ENCODE measurements at places on chromosomes 13 and 19. TPM values are rescaled to one million over a fixed set of nuclear protein-coding genes. Genes with fewer than 3 reads are reported as not detected.

UBXN6 gene
- 39.5 TPM for total RNA-seq

DNA sequence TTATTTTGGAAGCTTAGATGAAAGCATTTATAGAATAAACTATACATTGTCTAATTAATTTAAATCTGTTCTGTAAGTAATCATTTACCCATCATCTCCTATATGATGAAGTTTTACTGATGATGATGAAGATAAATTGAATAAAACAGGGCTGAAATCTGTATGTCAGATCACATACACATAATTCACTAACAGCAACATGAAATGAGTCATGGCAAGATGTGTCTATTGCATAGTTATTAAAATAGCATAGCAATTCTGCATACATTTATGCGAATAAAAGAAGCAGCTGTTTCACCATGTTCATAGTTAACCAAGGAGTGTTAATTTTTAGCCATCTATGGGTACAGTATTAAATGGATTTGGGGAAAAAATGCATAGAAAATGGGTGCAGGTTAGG lies 424.9 kb downstream of the LIG4 start:
- no peak for DNase-seq
- no peak overlapping the region for H3K27ac ChIP-seq
- no peaks in the 10 kb centered on the region for H3K4me1 ChIP-seq

DNA sequence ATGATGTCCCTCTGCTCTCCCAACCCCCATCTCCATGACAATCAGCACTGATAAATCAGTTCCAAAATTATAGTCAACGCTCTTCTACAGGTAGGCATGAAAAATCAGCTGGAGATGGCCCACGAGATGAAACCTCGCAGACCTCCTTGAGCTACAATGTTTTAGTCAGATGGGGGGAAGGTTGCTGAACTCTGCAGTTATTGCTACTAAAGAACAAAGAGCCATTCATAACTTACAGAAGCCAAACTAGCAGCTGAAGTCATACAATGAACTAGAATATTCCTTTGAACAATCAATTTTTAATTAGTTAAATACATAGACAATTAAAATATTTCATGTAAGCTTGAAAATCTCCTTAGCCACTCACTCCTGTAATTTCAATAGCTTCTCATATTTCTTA lies 179.2 kb downstream of the NHLRC3 start:
- peaks cover 11% of the 10 kb centered on the region for H3K36me3 ChIP-seq
- H3K27me3 ChIP-seq = no peaks in the 10 kb centered on the region
- no peak overlapping the region for H3K4me3 ChIP-seq
- H3K4me1 ChIP-seq = peaks cover 11% of the 10 kb centered on the region

RNF6 gene
- total RNA-seq = 25.5 TPM

GRCh38 chr13:44739120-44739519 lies 163.0 kb upstream of the TSC22D1 start:
- H3K27me3 ChIP-seq = no peaks in the 10 kb centered on the region
- no peak overlapping the region for H3K4me3 ChIP-seq
- H3K27ac ChIP-seq = no peak overlapping the region
- peaks cover 4% of the 10 kb centered on the region for H3K4me1 ChIP-seq
- DNase-seq = no peak

- no peak for DNase-seq
- H3K4me3 ChIP-seq = no peak overlapping the region
- H3K27ac ChIP-seq = no peak overlapping the region
- H3K36me3 ChIP-seq = no peaks in the 10 kb centered on the region
- no peaks in the 10 kb centered on the region for H3K4me1 ChIP-seq
Observed at GRCh38 chr13:81446441-81446840, 1105.5 kb upstream of the SPRY2 start.

DNA sequence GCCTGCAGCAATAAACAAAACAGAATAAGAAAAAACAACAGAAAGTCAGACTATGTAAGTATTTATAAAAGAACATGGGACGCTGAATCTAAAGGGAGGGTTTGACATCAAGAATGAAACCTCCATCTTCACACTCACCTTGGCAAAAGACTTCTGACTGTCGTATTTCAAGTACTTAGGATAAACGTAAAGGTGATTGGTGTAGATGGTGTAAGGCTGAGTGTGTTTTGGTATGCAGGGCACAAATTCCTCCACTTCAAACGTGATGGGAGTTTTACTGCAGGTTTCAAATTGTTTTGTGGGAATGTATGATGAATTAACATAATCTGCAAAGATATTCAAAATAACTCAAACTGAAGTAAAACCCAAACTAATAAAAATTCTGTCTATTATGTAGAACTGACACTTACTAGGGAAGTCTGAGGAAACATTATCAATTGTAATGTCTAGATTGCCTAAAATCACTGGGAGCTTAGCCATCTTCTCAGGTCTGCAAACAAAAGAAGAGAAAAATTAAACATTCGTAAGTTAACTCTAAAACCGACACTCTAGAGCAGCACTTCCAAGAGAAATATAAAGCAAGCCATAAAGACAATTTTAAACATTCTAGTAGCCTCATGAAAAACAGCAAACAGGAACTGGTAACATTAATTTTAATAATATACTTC lies 89.5 kb downstream of the DOCK9 start:
- H3K4me1 ChIP-seq = peaks cover 10% of the 10 kb centered on the region
- no peaks in the 10 kb centered on the region for H3K27me3 ChIP-seq
- no peaks in the 10 kb centered on the region for H3K36me3 ChIP-seq
- H3K27ac ChIP-seq = no peak overlapping the region
- DNase-seq = no peak
- H3K4me3 ChIP-seq = no peak overlapping the region

TMEM255B gene
- 2.4 TPM for total RNA-seq

DMKN gene
- total RNA-seq = not detected

- H3K4me1 ChIP-seq = no peaks in the 10 kb centered on the region
- H3K27ac ChIP-seq = no peak overlapping the region
- DNase-seq = no peak
- no peaks in the 10 kb centered on the region for H3K36me3 ChIP-seq
- no peak overlapping the region for H3K4me3 ChIP-seq
Observed at GRCh38 chr19:18044825-18045304, 36.9 kb downstream of the ARRDC2 start.

DNA sequence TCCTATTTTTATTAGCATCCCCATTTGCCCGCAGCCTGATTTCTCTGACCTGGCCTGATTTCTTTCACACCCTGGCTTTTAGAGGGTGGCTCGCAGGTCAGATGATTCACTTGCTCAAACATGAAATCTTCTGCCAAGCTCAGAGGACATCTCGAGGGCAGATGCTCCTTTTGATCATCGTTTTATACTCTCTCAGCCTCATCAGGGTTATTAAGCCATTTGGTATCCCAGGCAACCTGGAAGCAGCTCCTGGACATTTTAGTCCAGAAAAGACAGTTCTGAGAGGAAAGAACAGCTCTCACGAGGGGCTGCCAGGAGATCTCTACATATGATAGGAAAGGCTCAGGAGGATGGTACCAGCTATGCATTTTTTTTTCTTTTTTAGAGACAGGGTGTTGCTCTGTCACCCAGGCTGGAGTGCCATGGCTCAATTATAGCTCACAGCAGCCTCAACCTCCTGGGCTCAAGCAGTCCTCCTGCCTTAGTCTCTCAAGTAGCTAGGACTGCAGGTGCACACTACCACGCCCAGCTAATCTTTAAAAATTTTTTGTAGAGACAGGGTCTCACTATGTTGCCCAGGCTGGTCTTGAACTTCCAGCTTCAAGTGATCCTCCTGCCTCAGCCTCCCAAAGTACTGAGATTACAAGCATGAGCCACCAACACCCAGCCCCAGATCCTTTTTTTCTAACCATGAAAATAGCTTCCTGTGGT lies 165.4 kb downstream of the KATNAL1 start:
- H3K36me3 ChIP-seq = no peaks in the 10 kb centered on the region
- no peak for DNase-seq
- no peak overlapping the region for H3K27ac ChIP-seq
- no peak overlapping the region for H3K4me3 ChIP-seq
- H3K27me3 ChIP-seq = no peaks in the 10 kb centered on the region

FBXO17 gene
- 30.9 TPM for total RNA-seq

DNA sequence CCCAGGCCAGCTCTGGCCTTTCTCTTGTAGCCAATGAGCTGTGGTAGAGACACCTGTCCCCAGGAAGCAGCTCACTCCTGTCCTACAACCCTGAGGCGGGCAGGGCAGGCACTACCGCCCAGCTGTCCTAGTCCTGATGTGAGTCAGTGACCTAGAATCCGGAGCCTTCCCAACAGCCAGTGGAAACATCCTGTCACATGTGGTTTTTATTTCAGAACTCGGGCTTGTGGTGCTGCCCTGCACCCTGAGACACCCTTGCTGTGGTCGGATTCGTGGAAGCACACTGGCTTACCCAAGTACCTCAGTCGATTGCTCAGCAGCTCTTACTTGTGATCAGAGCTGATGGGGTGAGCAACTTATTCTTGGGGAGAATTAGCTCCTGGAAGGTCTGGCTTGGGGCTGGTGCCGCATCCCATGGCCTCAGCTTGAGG lies 83.6 kb upstream of the ARHGEF7 start:
- H3K4me3 ChIP-seq = no peak overlapping the region
- H3K36me3 ChIP-seq = no peaks in the 10 kb centered on the region
- no peak overlapping the region for H3K27ac ChIP-seq
- no peak for DNase-seq
- peaks cover 10% of the 10 kb centered on the region for H3K27me3 ChIP-seq

DNA sequence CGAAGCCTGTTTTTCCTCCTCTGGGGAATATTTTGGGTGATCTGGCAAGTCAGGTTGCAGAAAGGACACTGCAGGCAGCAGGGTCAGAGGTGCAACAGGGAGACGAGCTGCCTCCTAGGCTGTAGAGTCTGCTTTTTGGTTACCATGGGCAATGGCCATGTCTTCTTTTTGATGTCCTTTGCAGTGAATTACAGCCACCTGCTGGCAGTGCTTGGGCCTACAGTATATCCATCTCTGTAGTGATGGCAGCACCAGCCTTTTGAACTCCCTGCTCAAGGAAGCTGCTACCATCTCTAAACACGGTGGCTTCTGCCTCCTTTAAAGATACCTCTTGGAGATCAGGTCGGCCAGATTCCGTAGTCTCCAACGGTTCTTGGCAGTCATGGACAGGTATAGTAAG lies 73.9 kb downstream of the WTIP start:
- DNase-seq = no peak
- H3K4me1 ChIP-seq = no peaks in the 10 kb centered on the region
- H3K4me3 ChIP-seq = no peak overlapping the region
- H3K27ac ChIP-seq = no peak overlapping the region

DNA sequence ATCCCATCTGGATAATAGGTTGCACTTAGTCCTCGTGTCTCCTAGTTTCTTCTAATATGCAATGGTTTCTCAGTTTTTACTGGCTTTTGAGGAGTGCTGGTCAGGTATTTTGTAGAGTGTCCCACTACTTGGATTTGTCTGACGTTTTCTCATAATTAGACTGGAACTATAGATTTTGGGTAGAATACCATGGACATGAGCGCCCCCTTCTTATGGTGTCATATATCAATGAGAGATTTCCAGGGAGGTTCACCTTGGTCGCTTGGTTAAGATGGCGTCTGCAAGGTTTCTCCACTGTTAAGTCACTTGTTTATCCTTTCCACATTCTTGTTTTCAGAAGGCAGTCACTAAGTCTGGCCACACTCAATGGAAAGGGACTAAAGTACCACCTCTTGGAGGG lies 6.7 kb downstream of the SOHLH2 start:
- no peak overlapping the region for H3K27ac ChIP-seq
- no peak for DNase-seq
- no peak overlapping the region for H3K4me3 ChIP-seq

SHFL gene
- total RNA-seq = 0.89 TPM

- no peaks in the 10 kb centered on the region for H3K4me1 ChIP-seq
- H3K36me3 ChIP-seq = no peaks in the 10 kb centered on the region
- H3K27ac ChIP-seq = no peak overlapping the region
- DNase-seq = no peak
Observed at GRCh38 chr19:44626048-44626624, 12.8 kb downstream of the IGSF23 start.

DNA sequence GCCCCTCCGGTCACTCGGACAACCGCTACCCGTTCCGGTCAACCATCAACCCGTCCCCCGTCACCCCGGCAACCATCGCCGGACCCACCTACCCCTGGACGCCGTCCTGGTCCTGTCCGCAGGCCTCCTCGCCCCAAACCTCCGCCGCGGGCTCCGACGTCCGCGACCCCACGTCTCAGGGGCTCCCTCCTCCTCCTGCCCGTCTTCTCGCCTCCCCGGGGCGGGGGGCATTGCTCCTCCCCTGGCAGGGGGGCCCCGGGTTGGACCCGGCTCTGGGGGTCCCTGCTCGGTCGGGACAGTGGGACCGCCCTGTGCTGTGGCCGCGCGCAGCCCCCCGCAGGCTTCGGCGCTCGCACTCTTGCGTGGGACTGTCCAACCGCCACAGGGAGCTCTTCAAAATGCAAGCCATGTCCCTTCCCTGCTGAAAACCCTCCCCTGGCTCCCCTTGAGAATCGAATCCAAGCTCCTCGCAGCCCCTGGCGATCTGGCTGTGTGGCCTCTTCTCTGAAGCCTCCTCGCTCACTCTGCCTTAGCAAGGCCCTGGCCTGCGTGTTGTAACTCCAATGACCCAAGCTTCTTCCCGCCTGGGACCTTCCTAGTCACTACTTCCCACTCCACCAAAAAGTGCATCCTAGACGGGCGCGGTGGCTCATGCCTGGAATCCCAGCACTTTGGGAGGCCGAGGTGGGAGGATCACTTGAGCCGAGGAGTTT lies 8.4 kb downstream of the EPHX3 start:
- peaks cover 25% of the 10 kb centered on the region for H3K4me1 ChIP-seq
- no peaks in the 10 kb centered on the region for H3K36me3 ChIP-seq
- peaks cover 6% of the 10 kb centered on the region for H3K27me3 ChIP-seq
- peak overlapping the region; percentile 93 for H3K4me3 ChIP-seq
- DNase-seq = no peak

- H3K4me3 ChIP-seq = peak overlapping the region; percentile 94
- H3K27me3 ChIP-seq = no peaks in the 10 kb centered on the region
- H3K36me3 ChIP-seq = no peaks in the 10 kb centered on the region
- peaks cover 61% of the 10 kb centered on the region for H3K4me1 ChIP-seq
- DNase-seq = no peak
- peak overlapping the region; percentile 60 for H3K27ac ChIP-seq
Observed at GRCh38 chr13:29846475-29847256, 3.8 kb downstream of the UBL3 start.

DNA sequence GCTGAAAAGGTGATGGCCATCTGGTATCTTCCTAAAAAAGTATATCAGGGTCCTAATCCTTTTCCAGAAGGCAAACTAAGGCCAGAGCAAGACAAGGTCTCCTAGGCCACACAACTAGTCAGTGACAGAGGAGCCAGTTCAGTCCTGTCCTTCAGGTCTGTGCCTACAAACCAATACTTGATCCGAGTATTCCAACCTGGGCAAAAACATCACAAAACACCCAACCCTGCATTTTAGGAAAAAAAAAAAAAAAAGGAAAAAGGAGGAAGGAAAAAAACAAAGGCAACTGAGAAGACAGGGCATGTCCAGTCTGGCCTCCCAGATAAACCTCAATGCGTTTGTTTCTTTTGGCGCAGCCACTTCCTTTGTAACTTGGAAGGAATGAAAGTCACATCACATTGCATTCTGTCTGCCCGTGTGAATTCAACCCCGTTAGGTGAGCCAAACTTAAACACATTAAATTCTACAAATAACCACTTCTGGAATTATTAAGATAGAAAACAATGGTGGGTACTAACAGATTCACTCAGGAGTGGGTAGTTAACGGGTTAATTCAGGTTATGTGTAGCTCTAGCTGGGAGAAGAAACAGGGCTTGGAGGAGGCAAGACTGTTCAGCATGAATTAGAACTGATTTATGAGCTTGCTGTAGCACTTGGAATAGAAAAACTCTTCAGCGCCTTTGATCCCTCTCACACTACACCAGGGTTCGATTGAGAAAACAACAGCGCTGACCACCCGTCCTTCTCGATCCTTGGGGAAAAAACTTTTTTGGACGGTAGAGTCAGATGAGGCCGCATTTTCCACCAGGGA lies 43.0 kb upstream of the HNRNPA1L2 start:
- DNase-seq = no peak
- H3K36me3 ChIP-seq = no peaks in the 10 kb centered on the region
- peak overlapping the region; percentile 91 for H3K4me3 ChIP-seq
- H3K27ac ChIP-seq = peak overlapping the region; percentile 95
- H3K27me3 ChIP-seq = no peaks in the 10 kb centered on the region
